ENCODE measurements at places on chromosomes 7 and 10.

- no peak for DNase-seq
Measured at GRCh38 chr7:12612622-12613021, 42.1 kb downstream of the SCIN start.

GRCh38 chr10:19658131-19658530, 158.1 kb upstream of the PLXDC2 start:
- no peak for DNase-seq

GRCh38 chr10:77448226-77448625, 189.4 kb downstream of the KCNMA1 start:
- no peak for DNase-seq

DNA sequence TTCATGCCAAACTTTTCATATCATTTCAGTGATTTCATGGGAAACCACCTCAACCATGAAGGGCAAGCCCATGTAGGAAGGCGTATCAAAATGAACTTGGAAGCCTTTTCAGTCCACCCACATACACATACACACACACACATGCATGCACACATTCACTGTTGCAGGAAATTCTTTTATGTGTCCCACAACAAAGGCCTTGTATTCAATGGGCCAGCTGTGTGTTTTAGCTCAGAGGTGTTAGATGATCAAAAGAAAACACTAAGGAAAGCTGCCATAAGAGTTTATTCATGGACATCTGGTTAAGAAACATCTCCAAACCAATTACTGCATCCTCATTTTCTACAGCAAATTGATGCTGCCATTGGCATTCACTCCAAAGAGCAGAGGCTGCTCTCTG, 74.4 kb upstream of the STK17A start:
- DNase-seq = no peak

- DNase-seq = no peak
Measured at GRCh38 chr10:121899727-121900126, 28.1 kb downstream of the ATE1 start.

Data from AG09309 (cell line).